ENCODE measurements at places on chromosomes 2 and 18. TPM values are rescaled to one million over a fixed set of nuclear protein-coding genes. Genes with fewer than 3 reads are reported as not detected.

- H3K4me1 ChIP-seq: no peaks in the 10 kb centered on the region
- DNase-seq: no peak
- H3K27ac ChIP-seq: no peak overlapping the region
- no peaks in the 10 kb centered on the region for H3K36me3 ChIP-seq
- H3K4me3 ChIP-seq: no peak overlapping the region
Observed at GRCh38 chr2:62831729-62832128, 126.2 kb downstream of the EHBP1 start.

GRCh38 chr2:197929008-197929885 is 124.9 kb downstream of the PLCL1 start:
- no peaks in the 10 kb centered on the region for H3K27me3 ChIP-seq
- no peak overlapping the region for H3K27ac ChIP-seq
- H3K4me1 ChIP-seq: no peaks in the 10 kb centered on the region
- H3K36me3 ChIP-seq: no peaks in the 10 kb centered on the region
- DNase-seq: no peak

GRCh38 chr2:224925061-224925809 is 117.0 kb downstream of the DOCK10 start:
- peak overlapping the region; percentile 58 for H3K27ac ChIP-seq
- H3K27me3 ChIP-seq: no peaks in the 10 kb centered on the region
- DNase-seq: no peak
- peaks cover 13% of the 10 kb centered on the region for H3K4me1 ChIP-seq
- no peaks in the 10 kb centered on the region for H3K36me3 ChIP-seq

DNA sequence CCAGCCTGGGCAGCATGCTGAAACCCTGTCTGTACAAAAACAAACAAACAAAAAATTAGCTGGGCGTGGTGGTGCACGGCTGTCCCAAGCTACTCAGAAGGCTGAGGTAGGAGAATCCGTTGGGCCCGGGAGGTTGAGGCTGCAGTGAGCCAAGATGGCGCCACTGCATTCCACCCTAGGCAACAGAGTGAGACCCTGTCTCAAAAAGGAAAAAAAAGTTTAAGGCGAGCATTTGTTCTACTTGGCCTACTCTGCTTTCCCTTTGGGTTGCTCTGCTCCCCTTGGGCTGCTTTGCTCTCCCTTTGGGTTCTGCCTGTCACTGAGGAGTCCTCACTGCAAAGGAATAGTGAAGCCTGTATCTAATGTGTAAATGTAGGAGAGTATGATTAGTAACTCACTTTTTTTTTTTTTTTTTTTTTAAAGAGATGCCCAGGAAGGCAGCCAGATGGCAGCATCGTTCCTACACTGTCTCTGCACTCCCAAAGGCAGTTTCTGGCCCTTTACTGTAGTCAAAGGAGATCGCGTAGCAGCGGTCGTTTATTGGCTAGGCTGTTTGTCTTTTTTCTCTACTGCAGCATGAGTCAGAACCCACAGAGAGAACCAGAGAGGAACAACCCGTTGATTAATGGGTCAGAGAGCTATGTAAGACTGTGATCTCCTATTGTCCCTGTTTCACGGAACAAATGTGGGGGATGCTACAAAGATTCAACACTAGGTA is 118.3 kb upstream of the CWC22 start:
- no peaks in the 10 kb centered on the region for H3K4me1 ChIP-seq
- no peak overlapping the region for H3K4me3 ChIP-seq
- H3K27ac ChIP-seq: no peak overlapping the region
- no peaks in the 10 kb centered on the region for H3K36me3 ChIP-seq
- no peaks in the 10 kb centered on the region for H3K27me3 ChIP-seq

DNA sequence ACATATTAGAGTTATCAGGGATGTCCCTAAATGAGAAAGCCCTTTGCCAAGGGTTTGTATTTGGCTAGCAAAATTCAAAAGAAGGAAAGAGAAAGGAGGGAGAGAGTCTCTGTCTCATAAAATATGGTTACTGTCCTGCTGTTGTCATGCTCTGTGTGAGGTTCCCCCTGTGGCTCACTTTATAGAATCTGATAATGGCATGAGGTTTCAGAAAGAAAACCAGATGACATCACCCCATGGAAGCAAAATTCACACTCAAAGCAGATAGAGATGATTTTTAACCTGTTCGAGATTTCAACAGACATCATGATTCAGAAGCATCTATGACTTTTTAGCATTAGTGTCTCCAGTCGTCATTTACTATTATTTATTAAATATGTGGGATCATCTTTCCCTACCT is 165.0 kb upstream of the SESTD1 start:
- no peaks in the 10 kb centered on the region for H3K27me3 ChIP-seq
- H3K4me3 ChIP-seq: no peak overlapping the region
- no peak for DNase-seq
- no peaks in the 10 kb centered on the region for H3K36me3 ChIP-seq

DNA sequence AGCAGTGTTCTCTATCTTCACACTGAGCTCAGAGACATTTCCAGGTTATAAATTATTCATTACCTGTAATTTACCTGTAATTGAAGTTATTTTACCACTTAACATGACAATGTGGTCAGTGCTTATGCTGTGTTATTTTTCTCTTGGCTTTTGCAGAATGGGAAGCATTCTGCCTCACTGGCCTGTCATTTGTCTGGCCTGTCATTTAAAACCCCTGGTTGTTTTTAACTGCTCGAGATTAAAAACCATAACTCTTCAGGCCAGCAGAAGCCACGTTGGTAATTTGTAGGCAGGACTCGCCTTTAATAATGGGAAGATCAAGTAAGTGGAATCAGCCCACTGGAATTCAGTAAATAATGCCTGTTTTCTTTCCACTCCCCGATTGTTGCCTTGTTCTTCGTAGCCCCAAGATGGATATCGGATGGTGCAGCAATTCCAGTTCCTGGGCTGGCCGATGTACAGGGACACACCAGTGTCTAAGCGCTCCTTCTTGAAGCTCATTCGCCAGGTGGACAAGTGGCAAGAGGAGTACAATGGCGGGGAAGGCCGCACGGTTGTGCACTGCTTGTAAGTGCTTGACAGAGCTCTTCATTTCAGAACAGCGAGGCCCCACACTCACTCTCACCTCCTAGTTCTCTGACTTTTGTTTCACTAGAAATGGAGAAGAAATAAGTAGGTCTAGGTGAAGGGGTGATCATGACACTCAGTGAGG is 222.4 kb upstream of the RAB12 start:
- DNase-seq: no peak
- no peak overlapping the region for H3K4me3 ChIP-seq
- H3K27ac ChIP-seq: no peak overlapping the region

DNA sequence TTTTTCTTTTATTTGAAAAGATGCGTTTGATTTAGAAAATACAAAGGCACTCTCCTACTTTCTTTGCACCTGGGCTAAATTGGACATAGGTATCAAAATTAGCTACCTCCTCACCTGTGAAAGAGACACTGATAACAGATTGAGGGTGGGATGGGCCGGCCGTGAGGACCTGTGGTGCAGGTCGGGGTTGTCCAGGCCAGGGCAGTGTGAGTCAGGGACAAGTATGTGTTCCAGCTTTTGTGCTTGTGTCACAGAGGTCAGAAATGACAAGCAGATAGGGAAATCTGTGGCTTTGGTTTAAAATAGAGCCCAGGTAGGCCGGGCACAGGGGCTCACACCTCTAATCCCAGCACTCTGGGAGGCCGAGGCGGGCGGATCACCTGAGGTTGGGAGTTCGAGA is 22.6 kb downstream of the MYL12B start:
- no peaks in the 10 kb centered on the region for H3K4me1 ChIP-seq
- DNase-seq: no peak

- H3K4me1 ChIP-seq: peaks cover 6% of the 10 kb centered on the region
- no peaks in the 10 kb centered on the region for H3K36me3 ChIP-seq
- peak overlapping the region; percentile 54 for H3K4me3 ChIP-seq
- H3K27me3 ChIP-seq: no peaks in the 10 kb centered on the region
- H3K27ac ChIP-seq: peak overlapping the region; percentile 91
- peak; percentile 71 for DNase-seq
Observed at GRCh38 chr18:55321265-55322177, 266.5 kb downstream of the TCF4 start.

ALLC gene
- total RNA-seq: not detected

DNA sequence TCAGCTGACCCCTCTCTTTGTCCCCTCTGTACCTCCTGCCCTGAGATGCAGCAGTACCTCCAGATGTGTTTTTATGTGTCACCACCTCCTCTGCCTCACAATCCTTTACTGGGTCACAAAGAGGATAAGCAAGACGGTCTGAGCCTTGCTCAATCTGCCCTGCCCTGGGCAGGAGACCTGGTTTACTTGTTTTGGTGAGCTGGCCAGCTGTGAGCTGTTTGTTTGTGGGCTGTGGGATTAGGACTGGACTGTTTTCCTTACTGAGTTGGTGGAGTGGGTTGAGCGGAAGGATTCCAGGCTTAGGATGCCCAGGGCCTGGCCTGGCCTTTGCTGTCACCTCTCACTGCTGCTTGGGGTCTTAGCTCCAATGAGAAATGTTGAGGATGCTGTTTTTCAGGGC is 299.5 kb downstream of the SRBD1 start:
- no peak overlapping the region for H3K27ac ChIP-seq
- no peaks in the 10 kb centered on the region for H3K4me1 ChIP-seq
- H3K36me3 ChIP-seq: no peaks in the 10 kb centered on the region
- DNase-seq: no peak

- H3K27ac ChIP-seq: no peak overlapping the region
- H3K4me1 ChIP-seq: no peaks in the 10 kb centered on the region
- H3K27me3 ChIP-seq: no peaks in the 10 kb centered on the region
- no peaks in the 10 kb centered on the region for H3K36me3 ChIP-seq
- H3K4me3 ChIP-seq: no peak overlapping the region
- no peak for DNase-seq
Observed at GRCh38 chr2:100879296-100879695, 59.4 kb downstream of the NPAS2 start.

GRCh38 chr2:73832930-73833329 is 4.2 kb downstream of the STAMBP start:
- DNase-seq: no peak
- peaks cover 36% of the 10 kb centered on the region for H3K36me3 ChIP-seq
- H3K27ac ChIP-seq: peak overlapping the region; percentile 3
- H3K27me3 ChIP-seq: no peaks in the 10 kb centered on the region

GRCh38 chr2:181760521-181760920 is 80.2 kb upstream of the NEUROD1 start:
- H3K27ac ChIP-seq: no peak overlapping the region
- no peak for DNase-seq
- H3K27me3 ChIP-seq: no peaks in the 10 kb centered on the region
- no peaks in the 10 kb centered on the region for H3K4me1 ChIP-seq
- H3K4me3 ChIP-seq: no peak overlapping the region
- H3K36me3 ChIP-seq: no peaks in the 10 kb centered on the region

DNA sequence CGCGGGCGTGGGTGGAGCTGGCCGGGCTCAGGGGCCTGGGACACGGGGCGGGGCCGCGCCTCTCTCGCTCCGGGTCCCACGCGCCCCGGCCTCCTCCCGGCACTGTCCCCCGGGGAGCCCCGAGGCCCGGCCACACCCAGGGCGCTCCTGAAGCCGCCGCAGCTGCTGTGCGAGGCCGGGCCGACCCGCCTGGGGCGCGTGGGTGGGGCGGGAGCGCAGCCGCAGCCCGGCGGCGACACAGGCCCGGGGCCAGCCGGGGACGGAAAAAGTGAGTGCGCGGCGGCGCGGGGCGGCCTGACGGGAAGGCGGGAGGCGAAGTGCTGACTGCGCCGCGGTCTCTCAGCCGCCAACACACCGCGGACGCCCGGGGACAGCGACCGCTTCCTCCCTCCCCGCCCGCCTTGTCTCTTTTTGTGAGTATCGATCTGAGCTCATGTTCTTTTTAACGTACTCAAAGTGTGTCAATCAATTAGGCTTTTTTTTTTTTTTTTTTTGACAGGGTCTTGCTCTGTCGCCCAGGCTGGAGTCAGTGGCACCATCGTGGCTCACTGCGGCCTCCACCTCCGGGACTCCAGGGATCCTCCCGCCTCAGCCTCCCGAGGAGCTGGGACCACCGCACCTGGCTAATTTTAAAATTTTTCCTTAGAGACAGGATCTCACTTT is 14.5 kb downstream of the PDCD1 start:
- H3K4me3 ChIP-seq: peak overlapping the region; percentile 37
- H3K36me3 ChIP-seq: no peaks in the 10 kb centered on the region
- DNase-seq: peak; percentile 79

GRCh38 chr2:44707945-44708660 is 233.4 kb upstream of the SIX3 start:
- no peak for DNase-seq
- no peak overlapping the region for H3K4me3 ChIP-seq
- no peaks in the 10 kb centered on the region for H3K36me3 ChIP-seq
- H3K4me1 ChIP-seq: no peaks in the 10 kb centered on the region

GRCh38 chr2:58237741-58238140 is 3.4 kb downstream of the FANCL start:
- no peak overlapping the region for H3K4me3 ChIP-seq
- no peak for DNase-seq
- H3K4me1 ChIP-seq: peaks cover 7% of the 10 kb centered on the region
- no peaks in the 10 kb centered on the region for H3K27me3 ChIP-seq

SNRPD1 gene
- 6.5 TPM for total RNA-seq

ERFE gene
- total RNA-seq: 0.53 TPM

- peaks cover 7% of the 10 kb centered on the region for H3K4me1 ChIP-seq
- DNase-seq: no peak
- no peak overlapping the region for H3K4me3 ChIP-seq
- H3K27me3 ChIP-seq: no peaks in the 10 kb centered on the region
- H3K27ac ChIP-seq: no peak overlapping the region
- no peaks in the 10 kb centered on the region for H3K36me3 ChIP-seq
Observed at GRCh38 chr2:112798979-112799975, 15.0 kb upstream of the IL1A start.

ACTG2 gene
- total RNA-seq: 140 TPM

DNA sequence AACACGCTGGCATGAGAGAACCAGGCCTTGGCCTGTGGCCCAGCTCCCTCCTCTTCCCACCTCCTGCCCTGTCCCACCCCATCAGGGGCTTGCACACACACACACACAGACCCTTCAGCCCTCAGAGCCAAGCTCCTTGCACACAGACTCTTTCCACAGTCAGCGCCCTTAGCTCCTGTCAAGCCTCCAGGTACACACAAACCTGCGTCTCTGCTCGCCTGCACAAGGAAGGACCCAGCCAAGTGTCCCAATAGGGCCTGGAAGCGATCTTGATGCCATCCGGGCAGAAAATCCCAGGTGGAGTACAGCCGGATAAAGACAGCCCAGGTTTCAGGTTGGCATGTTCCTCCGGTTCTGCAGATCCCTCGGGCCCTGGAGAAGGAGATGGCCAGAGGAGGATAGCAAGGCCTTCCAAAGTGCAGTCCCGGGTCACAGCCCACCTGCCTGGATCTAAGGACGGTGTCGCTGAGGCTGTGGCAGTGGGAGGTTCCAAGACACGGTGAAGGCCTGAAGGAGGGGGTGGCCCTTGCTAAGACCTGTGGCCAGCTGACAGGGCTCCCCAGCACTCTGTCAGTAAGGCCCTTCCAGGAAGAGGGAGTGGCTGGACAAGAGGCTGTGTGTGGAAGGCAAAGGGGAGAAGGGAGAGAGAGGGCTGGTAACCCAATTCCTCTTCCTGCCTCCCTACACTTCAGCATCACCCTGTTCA is 18.5 kb upstream of the STEAP3 start:
- H3K4me3 ChIP-seq: no peak overlapping the region
- no peak overlapping the region for H3K27ac ChIP-seq
- H3K4me1 ChIP-seq: no peaks in the 10 kb centered on the region
- no peak for DNase-seq
- no peaks in the 10 kb centered on the region for H3K36me3 ChIP-seq

GRCh38 chr2:200077838-200078237 is 122.5 kb downstream of the MAIP1 start:
- H3K4me3 ChIP-seq: no peak overlapping the region
- DNase-seq: no peak
- H3K4me1 ChIP-seq: no peaks in the 10 kb centered on the region
- no peak overlapping the region for H3K27ac ChIP-seq
- no peaks in the 10 kb centered on the region for H3K27me3 ChIP-seq
